NCI-H1417 treated with DMSO at 0.1 percent for 48 hours (cell line): ENCODE measurements at places on chromosomes 6 and 20.

GRCh38 chr20:61123751-61124368 lies 128.2 kb upstream of the CDH4 start:
- DNase-seq: no peak

DNA sequence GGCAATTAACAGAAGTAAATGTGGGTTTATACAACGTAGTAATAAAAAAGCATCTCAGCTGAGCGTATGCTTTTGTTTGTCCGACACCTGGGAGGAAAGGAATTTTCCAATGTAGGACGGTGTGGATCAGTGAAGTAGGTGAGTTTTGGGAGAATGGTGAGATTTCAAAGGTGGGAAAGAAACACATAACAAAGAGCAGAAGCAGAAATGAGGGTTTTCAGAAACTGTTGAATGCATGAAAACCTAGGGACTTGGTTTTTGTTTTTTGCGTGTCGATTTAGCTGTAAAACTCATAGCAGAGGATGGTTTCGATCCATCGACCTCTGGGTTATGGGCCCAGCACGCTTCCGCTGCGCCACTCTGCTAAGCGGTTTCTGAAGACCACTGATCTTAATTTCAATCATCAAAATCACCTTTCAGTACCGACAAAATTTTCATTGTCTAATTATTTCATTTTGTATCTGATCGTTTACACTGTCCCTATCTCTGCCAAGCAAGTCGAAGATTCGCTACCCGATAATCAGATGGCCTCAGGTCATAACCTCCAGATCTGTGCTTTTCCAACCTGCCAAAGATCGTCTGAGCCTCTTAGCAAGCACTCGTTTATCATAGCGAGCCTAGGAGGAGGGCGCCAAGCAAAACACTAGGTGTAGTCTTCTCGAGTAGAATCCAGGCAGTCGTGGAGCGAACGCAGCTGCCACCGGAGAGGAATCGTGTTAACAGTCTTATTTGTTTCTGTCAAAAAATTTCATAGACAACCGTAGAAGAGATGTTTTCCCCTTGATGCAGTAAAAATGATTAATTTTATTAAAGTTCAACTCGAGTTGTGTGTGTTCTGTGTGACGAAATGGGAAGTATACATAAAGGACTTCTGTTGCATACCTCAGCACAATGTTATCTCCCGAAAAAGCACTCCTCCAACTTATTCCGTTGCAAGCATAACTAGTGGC lies 20.9 kb upstream of the POM121L2 start:
- DNase-seq: no peak

DNA sequence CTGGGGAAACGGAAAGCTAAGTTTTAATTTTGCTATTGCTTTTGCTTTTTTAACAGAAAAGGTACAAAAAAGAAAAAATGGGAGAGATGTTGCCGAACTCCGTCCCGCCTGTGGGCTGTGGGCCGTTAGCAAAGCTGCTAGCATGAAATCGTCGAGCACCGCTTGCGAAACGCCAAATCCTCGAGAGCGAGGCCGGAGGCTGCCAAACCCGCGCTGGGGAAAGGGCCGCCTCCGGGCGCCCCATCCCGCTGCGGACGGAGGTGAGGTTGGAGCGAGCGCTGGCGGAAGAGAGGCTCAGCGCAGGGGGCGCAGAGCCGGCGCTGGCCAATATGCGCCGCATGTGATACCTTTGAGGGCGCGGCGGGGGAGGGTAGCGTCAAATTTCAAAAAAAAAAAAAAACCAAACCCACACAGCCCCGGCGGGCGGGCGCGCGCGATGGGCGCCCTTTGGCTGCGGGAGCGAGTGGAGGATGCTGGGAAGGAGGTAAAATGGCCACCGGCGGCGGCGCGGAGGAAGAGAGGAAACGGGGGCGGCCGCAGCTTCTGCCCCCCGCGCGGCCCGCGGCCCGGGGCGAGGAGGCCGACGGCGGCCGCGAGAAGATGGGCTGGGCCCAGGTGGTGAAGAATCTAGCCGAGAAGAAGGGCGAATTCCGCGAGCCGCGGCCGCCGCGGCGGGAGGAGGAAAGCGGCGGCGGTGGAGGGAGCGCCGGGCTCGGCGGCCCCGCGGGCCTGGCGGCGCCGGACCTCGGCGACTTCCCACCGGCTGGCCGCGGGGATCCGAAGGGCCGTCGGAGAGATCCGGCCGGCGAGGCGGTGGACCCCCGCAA lies at the start of gene ZCCHC3:
ZCCHC3 (plus strand) TSS at position 473 of the 827 bp plus-strand sequence; CDS start at position 490, 17 bp downstream.
- peak; percentile 91 for DNase-seq

GRCh38 chr6:38573801-38574395 lies 65.8 kb downstream of the BTBD9 start:
- DNase-seq: no peak

DNA sequence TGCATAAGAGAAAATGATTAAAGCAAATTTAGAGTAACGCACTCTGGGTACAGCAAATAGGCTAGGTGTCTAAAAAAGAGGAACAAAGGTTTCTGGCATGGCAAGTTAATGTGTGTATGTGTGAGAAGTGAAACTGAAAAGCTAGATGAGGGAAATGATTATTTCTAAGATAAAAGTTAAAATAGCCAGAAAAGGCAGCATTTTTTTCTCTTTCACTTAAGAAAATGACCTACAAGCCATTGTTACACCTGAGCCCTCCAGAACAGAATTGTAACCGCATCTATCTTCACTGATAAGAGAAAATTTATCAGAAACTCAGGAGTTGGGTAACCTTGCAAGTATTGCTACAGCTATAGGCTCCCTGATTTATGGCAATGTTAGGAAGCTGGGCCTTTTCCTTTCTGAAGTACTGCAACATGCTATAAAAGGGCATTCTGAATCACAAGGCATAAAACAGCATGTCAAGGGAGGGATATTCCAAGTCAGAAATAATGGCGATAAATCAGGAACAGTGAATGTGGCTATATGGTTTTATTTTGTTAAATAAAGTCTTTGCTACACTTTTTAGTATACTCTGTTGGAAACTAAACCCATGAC lies 395.3 kb downstream of the TBC1D32 start:
- DNase-seq: no peak

DNA sequence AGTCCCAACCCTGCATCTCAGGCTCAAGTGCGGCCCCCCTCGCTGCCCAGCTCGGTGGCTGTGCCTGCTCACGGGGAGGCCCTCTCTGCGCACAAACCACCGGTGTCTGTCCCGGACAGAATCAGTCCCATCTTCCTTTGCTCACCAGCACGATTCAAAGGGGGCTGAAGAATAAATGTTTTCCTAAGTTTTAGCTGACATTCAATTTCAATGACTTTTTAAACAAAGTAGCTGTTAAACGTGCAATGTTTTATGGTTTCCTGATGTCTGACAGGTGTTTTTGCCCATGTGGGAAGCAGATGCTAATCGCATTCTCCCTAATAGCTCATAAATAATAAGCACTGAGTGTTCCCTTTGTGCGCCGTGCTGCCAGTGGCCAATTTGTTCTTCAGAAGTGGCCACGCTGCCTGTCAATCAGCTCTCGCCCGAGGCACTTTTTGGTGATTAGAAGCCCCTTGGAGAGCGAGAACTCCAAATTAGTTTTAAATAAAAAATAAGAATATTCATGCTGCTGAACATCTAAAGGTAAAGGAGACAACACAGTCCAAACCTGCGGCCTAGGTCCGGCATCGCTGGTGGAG lies 26.3 kb downstream of the BHLHE23 start:
- peak; percentile 89 for DNase-seq

DNA sequence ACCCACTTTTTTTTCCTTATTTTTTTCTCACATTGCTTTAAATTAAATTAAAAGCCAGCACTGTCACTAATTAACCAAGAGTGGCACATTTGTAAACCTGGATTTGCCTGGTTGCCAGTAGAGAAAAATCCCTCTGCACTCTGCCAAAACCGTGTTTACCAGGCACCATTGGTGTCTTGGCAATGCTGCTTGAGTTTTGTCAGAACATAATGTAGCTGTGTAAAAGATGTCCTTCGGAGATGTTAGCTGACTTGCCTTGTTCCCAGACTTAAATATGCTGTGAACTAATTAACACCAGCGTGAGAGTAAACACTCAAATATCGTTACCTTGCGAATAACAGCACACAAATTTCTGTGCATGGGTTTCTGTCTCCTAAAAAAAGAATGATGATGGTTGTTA lies 694.9 kb upstream of the ID4 start:
- no peak for DNase-seq

GRCh38 chr6:131629651-131630050 lies 1.6 kb upstream of the MED23 start:
- no peak for DNase-seq

DNA sequence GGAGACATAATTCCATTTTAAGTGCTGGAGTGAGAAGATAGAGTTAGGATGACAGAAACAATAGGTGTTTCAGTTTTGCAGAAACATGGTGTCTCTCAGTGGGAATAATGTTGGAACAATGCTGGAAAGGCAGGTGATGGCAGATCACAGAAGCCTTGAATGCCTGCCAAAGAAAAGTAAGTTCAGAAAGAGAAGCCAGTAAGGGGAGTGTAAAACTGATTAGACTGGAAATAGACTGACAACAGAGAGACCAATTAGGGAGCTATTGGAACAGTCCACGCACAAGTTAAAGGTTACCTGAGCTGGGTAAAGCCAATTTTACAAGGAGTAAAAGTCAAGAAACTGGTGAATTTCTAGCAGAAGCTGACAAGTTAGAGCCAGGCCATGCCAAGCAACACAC lies 142.9 kb downstream of the TFAP2A start:
- DNase-seq: no peak

- no peak for DNase-seq
These were observed 1.2 kb downstream of the CBFA2T2 start for GRCh38 chr20:33490934-33491656.

DNA sequence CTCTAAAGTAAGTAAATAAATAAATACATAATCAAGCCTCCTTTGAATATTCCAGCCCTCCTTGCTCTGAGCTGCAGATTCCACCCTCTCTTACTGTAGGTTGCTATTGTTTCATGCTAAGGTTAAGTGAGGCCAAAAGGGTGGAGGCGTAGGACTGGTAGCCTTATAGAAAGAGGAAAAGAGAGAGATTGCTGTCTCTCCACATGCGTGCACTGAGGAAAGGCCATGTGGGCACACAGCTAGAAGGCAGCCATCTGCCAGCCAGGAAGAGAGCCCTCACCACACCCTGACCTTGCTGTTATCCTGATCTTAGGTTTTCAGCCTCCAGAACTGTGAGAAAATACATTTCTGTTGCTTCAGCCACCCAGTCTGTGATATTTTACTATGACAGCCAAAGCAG lies 87.4 kb upstream of the SHLD1 start:
- no peak for DNase-seq

DNA sequence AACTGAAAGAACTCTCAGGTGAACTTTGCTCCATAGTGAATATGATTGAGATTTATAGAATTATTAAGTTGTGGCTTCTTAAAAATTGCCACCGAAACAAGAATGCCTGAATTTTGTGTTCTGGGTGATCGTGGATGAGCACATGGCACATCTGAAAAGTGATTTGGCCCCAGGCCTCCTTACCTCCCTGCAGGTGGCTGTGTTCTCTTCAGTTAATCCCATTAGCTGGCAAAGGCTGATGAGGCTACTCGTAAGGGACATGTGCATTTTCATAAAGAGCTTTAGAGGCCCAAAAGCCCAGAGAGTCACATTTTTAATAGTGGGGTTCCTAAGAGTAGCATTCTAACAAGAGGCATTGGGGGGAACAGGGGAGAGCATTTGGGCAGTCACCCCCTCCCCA lies 22.6 kb downstream of the GNAS start:
- no peak for DNase-seq

DNA sequence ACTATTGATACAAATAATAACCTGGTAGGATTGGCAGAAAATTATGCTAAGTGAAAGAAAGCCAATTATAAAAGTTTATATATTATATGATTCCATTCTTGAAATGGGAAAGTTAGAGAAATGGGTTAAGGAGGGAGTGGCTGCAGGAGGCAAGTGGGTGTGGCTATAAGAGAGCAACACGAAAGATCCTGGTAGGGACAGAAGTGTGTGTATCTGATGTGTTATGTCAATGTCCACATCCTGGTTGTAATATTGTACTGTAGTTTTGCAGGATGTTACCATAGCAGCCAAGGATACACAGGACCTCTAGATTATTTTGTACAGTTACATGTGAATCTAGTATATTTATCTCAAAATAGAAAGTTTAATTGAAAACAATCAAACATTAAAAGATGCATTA lies 46.8 kb downstream of the SNX5 start:
- no peak for DNase-seq

DNA sequence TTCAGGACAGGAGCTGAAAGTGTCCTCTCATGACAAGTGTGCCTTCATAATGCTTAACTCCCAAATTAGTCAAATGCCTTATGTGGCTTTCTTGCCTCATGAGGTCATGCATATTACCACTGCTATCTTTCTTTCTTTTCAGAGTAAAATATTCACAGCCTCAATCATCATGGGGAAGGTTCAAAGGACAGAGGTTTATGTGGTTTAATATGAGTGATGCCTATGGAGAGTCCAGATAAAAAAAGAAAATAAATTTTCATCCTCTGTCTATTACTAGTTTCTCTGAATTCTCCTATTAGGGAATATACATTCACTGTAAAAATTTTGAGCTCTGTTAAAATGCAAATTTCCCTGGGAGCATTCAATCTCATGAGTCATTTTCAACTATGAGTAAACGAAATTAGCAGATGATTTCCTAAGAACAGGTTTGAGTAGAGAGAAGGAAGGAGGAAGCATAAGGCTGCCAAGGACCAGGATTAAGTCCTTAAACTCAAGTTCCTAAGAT lies 396.9 kb upstream of the ADGRB3 start:
- DNase-seq: no peak

DNA sequence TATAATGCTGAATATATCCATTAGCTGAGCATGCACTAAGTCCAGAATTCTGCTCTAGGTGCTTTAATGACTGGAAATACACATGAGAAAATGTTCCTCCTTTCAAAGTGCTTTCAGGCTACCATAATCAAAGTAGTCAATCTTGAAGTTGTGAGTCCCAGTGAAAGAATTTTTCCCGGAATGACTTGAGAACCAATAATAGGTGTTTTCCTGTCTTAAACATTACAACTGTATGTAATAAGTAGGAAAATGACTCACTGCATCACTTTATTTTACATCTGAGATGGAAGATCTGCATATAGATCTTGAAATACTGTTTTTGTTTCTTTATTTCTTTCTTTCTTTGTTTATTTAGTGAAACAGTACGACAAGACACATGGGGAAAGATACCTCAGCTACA lies 437.4 kb upstream of the JAG1 start:
- no peak for DNase-seq

DNA sequence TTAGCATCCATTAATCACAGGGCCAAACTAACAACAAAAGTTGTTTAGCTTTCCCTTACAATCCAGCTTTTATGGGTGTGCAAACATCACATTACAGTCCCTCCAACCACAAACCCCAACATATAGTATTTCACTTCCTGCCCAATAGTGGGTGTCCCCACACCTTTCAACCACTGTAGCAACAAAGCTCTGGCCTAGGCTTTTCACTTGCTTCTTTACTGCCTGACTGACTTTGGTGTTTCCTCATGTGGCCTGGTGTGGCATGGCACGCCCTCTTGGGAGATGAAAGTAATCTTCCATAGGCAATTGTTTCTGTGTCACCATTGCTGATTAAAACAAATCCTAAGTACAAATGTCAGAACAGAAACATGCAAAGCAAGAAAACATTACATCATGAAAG lies 46.3 kb downstream of the MCM8 start:
- DNase-seq: no peak

GRCh38 chr6:138806889-138807288 lies 11.0 kb downstream of the ECT2L start:
- DNase-seq: no peak

GRCh38 chr6:16907991-16908390 lies 146.7 kb upstream of the ATXN1 start:
- DNase-seq: no peak

- no peak for DNase-seq
These were observed 29.0 kb downstream of the COL19A1 start for GRCh38 chr6:69895396-69895795.
